ENCODE measurements at places on chromosomes 5 and 9.

DNA sequence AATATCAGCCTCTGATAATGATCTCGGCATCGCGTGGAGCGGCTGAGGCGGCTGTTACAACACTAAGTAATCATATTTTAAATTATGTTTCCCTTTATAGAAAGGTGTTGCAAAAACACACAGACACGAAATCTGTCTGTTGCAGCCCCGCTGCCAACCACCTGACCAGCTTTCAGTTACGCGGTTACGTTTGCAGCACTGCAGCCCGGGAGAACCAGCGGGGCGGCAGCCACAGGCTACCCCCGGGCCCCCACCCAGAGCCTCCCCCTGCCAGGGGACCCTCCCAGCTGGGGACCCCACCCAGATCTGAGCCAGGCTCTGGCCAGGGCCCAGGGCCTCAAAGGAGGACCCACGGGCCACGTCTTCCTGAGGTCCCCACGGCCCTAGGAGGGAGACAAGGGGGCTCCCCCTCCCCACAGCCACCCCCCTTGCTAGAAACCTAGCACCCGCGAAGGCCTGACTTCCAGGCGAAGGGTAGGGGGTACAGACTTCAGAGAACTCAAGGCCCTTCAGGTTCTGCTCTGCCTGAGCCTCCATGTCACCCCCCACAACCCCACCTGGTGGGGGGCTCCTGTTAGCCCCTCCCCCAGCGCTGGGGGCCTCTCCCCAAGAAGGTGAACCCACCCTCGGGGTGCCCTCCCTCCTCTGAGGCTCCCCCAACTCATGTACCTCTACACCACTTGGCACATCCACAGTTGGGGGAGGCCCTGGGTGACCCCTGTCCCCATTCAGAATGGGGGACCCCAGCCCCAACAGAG, 6.0 kb downstream of the NACC2 start:
- DNase-seq: no peak

DNA sequence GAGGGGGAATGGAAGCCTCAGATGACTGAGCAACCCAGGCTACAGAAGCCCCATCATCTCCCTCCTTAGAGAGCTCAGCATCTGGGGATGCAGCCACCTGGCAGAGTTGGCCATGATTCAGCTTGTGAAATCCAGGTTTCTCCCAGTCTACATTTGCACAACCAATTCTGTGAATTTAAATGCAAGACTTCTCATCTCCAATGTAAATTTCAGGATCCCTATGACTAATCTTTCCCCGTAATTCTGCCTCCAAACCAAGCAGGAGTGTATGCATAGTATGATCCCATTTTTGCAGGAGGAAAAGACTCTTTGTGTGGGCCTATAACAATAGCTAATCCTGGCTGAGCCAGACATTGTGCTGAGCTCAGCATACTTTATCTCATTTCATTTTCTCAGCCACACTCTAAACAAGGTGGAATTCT, 59.6 kb upstream of the IL17B start:
- no peak for DNase-seq

DNA sequence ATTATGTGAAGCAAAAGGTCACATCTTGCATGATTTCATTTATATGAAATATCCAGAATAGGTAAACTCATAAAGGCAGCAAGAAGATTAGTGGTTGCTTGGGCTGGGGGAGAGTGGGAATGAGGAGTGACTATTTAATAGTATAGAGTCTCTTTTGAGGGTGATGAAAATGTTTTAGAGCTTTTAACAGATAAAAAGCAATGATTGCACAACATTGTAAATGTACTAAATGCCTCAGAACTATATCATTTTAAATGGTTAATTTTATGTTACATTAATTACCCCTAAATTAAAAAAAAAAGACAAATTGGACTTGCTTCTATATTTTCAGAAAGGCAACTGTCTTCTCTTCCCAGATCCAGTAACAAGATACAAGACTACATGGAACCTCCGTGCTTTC, 21.9 kb upstream of the TTC39B start:
- no peak for DNase-seq

DNA sequence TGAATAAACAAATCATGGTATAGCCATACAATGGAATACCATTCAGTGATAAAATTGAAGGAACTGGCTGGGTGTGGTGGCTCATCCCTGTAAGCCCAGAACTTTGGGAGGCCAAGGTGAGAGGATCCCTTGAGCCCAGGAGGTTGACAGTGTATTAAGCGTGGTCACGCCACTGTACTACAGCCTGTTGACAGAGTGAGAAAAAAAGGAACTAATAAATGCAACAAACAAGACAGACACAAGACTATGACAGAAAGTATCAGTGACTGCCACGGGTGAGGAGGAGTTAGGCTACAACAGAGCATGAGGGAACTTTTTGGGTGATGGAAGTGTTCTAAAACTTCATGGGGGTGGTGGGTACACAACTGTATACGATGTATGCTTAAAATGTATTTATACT, 2.2 kb downstream of the FNIP1 start:
- peak; percentile 17 for DNase-seq

GRCh38 chr5:164497311-164498064, 992.1 kb downstream of the MAT2B start:
- no peak for DNase-seq

DNA sequence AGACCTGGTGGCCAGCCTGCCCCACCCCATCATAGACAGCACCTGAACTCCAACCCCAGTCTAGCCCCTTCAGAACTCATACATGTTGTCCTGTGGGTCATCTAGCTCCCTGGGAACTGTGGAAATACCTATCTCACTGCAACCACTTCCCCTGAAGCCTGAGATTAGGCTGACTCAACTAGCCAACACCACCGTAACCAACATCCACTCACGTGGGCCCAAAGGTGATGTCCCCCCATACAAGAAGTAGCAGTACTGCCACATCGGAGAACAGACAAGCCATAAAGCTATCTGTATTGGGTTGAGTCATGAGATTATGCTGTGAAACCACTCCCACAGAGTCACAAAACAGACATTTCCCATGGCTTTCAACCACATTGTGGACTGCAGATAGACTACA, 46.6 kb downstream of the OSMR start:
- DNase-seq: no peak

GRCh38 chr9:122827761-122828093, 661 bp downstream of the PDCL start:
- DNase-seq: no peak

Measured in memory B cell (primary cell).